Renal cortical epithelial cell (primary cell): ENCODE measurements at places on chromosomes 7 and 10. TPM values are rescaled to one million over a fixed set of nuclear protein-coding genes. Genes with fewer than 3 reads are reported as not detected.

The SFTPD gene
- 0.30 TPM in 1 of 2 replicates, not detected in the other for total RNA-seq

The NRBF2 gene
- 33.9 and 41.5 TPM in 2 replicates for total RNA-seq

The EIF5AL1 gene
- 0.35 and 0.52 TPM in 2 replicates for total RNA-seq

The SEC61A2 gene
- total RNA-seq = 9.4 and 17.5 TPM in 2 replicates

The COL13A1 gene
- 0.35 and 0.87 TPM in 2 replicates for total RNA-seq

The PRTFDC1 gene
- total RNA-seq = 12.2 and 13.7 TPM in 2 replicates

The ITPRID1 gene
- not detected in 2 replicates for total RNA-seq

The AZGP1 gene
- not detected in 2 replicates for total RNA-seq

The THSD7A gene
- total RNA-seq = 1.6 and 2.5 TPM in 2 replicates

The ASL gene
- total RNA-seq = 45.8 and 147 TPM in 2 replicates

The PRSS37 gene
- not detected in 2 replicates for total RNA-seq

The CHRM2 gene
- under 0.01 TPM in 1 of 2 replicates, not detected in the other for total RNA-seq

The FAM237B gene
- total RNA-seq = not detected in 2 replicates

The INA gene
- 1.8 and 5.2 TPM in 2 replicates for total RNA-seq

The MAD1L1 gene
- total RNA-seq = 33.5 and 64.4 TPM in 2 replicates
